ENCODE measurements at places on chromosomes 7 and 10.

DNA sequence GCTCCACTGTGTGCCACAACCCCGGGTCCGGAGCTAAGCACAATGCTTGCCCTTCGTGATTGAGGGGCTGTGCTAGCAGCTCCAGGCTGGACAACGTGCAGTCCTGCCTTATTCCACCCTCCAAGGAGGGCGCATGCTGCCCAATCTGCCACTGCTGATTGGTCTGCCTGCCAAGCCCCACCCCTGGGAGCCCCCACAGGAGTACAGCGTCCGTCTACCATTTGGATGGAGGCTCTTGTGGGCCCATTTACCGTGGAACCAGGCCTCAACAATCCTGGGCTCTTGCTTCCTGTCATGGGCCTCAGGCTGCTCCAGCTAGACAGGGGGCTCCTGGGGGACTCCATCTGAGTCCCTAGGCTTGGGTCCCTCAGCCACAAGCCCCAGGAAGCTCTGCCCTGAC lies 173.3 kb downstream of the SLIT1 start:
- no peak for DNase-seq

- DNase-seq, result peak; percentile 68
These were observed 55.5 kb downstream of the SYPL1 start for GRCh38 chr7:106056513-106057203.

DNA sequence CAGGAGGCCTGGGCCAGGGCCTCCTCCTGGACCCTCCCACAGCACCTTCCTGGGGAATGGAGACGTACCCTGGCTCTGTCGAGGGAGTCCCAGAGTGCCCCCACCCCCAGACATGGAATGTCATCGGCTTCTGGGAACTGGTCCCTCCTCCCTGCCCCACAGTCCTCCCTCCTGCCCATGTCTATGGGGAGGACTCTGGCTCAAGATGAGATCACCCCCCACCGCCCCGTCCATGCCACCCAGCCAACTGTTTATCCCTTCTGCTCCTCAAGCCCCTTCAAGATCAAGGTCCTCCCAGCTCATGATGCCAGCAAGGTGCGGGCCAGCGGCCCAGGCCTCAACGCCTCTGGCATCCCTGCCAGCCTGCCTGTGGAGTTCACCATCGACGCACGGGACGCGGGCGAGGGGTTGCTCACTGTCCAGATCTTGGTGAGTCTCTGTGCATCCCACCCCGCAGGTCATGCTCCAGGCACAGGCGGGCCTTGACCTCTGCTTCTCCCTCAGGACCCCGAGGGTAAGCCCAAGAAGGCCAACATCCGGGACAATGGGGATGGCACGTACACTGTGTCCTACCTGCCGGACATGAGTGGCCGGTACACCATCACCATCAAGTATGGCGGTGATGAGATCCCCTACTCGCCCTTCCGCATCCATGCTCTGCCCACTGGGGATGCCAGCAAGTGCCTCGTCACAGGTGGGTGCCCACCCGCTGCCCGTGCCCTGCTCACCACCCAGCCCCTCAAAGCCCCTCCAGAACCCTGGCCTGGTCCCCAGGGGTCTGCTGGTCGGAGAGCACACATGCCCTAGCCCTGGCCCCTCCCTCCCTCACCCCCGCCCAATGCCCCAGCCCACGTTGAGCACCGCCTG lies 14.1 kb upstream of the ATP6V1F start:
- no peak for DNase-seq

DNA sequence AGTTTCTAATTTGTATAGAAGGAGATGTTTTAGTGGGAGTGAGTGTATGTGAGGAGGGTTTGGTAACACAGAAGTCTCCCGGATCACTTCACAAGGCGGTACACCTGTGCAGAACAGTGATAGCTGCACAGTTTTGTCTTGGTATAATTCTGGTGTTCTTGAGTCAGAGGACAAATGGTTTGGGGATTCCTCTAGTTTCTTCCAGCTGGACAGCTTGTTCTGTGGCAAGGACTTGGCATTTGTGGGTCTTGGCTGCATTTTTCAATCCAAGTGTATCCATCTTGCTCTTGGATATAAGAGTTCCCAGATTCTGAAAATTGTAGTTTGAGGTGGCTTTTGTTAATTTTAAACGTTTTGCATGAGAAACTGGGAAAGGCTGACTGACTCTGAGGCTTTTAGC lies 135.7 kb downstream of the AHR start:
- no peak for DNase-seq

DNA sequence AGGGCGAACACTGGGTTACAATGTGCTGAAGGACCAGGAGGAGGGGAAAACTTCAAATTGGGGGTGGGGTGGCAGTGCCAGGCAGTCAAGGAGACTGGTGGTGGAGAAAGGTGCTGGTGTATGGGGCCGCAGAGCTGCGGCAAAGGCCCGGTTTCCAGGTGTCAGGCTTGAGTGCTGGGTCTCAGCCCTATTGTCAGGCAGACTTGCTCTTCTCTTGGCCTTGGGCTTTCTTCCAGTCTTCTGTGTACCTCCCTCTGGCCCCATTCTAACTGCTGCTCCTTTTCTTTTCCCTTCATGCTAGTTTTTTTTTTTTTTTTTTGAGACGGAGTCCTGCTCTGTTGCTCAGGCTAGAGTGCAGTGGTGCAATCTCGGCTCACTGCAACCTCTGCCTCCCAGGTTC lies 51.0 kb downstream of the POLR3A start:
- DNase-seq, result no peak

- peak; percentile 76 for DNase-seq
These were observed 193.8 kb upstream of the ADO start for GRCh38 chr10:62610649-62611229.

All from activated CD8-positive, alpha-beta memory T cell treated with anti-CD3 and anti-CD28 coated beads, Interleukin-2, amount 50 U/mL, for 4 hours (primary cell).